ENCODE measurements at places on chromosomes 2 and 18.
A peak's percentile ranks its signal among the peaks of the same experiment; 100 is the strongest.

DNA sequence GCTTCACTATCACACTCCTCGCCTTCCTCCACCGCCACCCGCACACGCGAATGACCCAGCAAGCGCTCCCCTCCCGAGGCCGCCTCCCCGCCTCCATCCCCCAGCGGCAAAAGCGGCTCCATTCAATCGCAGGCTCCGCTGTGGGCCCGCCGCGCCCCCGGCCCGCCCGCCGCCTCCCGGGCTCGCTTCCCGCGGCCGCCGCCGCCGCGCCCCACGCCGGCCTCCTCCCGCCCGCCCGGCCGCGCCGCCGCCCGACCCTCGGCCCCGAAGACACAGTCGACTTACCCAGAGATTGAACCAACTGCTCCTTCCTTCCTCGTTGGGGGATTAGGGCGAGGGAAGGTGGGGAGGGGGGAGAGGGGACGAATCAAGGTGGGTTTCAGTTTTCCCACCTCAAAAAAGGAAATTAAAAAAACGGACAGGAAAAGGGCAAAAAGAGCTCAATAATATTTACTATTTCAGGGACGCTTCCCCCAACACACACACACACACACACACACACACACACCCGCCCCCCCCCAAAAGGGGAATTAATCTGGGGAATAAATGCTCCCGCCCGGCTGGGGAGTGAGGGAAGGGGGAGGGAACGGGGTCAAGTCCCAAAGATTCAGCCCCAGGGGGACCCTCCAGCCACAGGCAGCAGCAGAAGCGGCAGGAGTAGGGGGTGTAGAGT is 743 bp downstream of the XPO1 start:
- DNase-seq = peak; percentile 39

DNA sequence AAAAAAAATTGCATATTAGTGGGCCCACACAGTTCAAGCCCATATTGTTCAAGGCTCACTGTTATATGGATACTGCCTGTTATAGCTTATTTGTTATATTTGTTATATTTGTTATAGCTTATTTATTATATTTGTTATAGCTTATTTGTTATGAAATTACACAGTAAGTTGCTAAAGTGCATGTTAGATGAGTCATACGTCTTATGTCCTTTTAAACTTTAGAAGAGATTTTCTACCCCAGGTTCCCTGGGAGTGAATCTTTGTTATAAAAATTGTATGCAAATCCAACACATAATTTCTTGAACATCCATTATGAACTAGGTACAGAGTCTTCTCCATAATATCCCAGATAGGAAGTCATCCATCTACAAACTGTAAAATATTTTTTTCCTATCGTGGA is 22.1 kb downstream of the HTR2B start:
- no peak for DNase-seq

DNA sequence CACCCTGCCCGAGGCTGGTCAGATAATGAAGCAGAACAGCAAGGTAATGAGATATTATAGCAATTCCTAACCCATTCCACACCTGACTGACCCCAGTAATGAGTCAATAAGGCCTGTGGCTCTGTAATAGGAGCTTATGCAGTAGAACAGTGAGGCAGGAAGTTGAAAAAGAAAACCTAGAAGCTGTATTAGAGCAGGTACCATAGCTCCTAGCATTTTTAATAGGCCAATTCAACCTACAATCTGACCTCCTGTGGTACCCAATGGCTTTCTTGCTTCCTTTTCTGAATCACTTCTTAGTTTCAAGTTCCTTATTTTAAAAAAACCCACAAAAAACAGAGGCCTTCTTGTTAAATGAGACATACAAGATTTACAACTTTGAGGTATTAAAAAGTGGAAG is 43.6 kb upstream of the MAP2 start:
- peak; percentile 6 for DNase-seq

DNA sequence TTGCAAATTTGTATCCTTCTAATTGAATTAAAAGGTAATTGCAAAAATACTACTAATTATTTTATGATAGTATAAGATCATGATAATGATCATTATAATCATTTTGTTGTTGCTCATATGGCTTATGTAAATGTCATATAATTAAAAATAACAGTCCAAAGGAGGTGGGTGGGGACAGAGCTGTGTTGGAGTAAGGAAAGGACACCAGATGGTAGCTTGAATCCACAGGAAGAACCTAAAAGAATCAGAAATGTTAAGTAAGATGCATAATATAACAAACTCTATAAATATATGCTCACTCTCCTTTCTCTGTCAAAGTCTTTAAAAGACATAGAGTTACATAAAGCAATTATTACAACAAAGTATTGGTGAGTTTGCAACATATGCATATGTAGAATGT is 650.7 kb upstream of the HS6ST1 start:
- no peak for DNase-seq

DNA sequence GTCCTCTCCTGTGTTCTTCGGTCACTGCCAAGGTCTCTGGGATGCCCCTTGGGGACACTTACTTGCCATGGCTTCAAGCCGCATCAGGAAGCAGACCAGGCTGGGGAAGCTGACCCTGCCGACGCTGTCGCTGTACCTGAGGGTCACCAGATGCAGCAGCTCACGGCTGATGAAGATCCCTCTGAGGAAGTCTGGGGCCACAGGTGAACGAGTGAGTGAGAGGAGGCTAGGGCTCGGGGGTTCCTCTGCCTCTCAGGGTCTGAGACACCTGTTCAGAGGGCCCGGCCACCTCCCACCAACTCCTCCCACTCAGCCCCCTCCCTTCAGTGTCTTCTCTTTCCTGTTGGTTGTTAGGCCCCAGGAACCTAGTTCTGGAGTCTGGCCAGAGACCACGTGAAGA is 74.9 kb downstream of the CAPN13 start:
- DNase-seq = no peak

GRCh38 chr2:169393068-169393590 is 30.8 kb upstream of the LRP2 start:
- no peak for DNase-seq

DNA sequence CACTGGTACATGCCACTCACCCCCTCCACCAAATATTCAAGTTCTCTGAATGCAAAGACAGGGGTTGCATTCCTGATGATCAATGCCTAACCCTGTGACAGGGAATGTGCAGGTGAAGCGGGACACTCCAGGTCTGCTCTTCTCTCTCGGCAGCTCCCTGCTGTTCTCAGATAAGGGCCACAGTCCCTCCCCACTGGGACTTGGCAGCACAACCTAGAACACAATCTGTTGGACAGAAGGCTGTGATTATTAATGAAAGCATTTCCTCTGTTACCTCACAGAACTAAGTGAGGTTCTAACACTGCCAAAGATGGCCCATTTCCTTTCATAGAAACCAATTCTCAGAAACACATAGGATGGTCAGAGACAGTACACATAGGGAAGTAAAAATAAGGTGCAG is 42.7 kb downstream of the VSNL1 start:
- no peak for DNase-seq

DNA sequence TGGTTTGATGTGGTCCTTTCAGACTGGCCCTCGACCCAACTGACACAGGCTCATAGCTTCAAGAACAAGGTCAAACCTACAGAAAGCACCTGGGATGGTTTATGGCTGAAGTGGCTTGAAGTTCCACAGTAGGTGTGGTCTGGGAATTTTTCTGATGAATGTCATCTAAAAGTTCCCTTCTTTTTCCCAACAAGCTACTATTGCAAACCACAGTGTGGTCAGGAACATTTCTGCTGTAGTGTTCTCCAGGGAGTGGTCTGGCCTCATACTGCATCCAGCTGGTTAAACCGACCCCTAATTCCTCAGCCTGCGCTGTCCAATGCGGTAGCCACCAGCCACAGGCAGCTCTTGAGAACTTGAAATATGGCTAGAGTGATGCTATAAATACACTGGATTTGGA is 92.7 kb downstream of the FAM124B start:
- DNase-seq = no peak

GRCh38 chr2:120125195-120125594 is 98.0 kb downstream of the TMEM185B start:
- no peak for DNase-seq

- no peak for DNase-seq
Measured at GRCh38 chr2:96832408-96832753, 11.4 kb downstream of the ANKRD23 start.

- no peak for DNase-seq
Measured at GRCh38 chr18:68676913-68677312, 38.0 kb downstream of the TMX3 start.

GRCh38 chr2:224893848-224894247 is 148.4 kb downstream of the DOCK10 start:
- no peak for DNase-seq

GRCh38 chr18:23567671-23568070 is 18.6 kb downstream of the NPC1 start:
- DNase-seq = no peak

- no peak for DNase-seq
Measured at GRCh38 chr2:55073000-55073983, 23.0 kb upstream of the RTN4 start.

- no peak for DNase-seq
Measured at GRCh38 chr2:49715597-49715996, 561.3 kb upstream of the FSHR start.

- DNase-seq = no peak
Measured at GRCh38 chr2:200338692-200339091, 32.2 kb downstream of the SPATS2L start.

DNA sequence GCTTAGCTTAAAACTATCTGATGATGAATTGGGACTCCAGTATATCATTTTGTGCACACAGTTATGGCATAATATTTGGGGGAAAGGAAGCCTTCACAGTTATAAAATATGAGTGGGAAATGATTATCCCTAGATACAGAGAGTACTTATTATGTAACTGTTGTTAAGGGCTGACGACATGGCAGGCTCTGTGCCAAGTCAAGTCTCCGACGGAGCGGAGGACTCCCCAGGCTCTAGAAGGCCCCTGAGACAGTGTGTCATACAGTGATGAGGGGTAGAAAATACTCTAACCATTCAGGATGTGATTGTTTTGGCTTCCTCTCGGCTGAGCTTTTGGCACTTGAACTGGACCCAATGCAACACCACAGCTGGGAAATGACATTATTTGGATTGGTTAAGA is 211.8 kb downstream of the SLC8A1 start:
- peak; percentile 75 for DNase-seq

DNA sequence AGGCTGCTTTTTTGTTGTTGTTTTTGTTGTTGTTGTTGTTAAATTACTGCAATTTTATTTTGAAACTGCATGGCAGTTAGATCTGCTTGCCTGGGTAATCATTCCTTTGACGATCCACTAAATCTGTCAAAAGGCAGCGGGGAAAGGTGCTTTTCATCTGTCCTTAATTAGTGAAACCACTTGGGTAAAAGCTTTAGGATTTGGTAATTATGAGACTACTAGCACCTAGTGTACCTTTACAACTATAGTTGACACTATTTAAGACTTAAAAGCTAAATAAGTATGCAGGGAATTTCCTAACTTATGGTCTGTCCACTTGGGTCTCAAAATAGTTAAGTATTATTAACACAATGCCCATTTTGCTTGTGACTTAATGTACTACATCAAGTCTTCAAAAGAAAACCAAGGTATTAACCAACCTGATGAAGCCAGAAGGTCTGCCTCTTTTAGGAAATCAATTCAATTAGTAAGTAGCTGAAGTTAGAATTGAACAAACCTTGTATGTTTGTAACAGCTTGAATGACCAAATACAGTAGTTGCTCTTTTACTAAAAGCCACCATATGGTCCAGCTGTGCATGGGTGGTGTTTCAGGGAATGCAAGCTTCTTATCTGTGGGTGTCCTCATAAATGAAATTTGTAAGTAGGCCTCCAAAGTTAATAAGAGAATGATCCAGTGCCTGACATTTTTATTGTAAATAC is 44.8 kb downstream of the NAB1 start:
- no peak for DNase-seq

- DNase-seq = peak; percentile 82
Measured at GRCh38 chr2:170224692-170225294, 46.8 kb downstream of the MYO3B start.

DNA sequence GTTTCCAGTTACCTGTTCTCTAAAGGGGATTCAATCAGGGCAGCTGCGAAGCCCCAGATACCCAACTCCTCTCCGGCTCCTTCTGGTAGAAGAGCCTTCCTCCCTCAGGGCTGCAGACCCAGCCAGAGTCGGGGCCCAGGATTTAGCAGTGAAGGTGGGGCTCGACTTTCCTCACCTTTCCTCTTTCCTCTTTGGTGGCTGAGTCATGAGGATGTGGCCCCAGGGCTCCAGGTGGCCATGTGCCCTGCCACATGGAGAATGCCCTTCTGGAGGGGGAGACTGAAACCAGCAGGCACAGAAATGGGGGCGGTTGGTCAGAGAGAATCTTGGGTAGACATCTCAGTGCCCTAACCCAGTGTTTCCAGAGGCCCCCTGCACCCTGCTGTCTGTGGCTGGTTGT is 402.6 kb downstream of the NBAS start:
- DNase-seq = no peak

DNA sequence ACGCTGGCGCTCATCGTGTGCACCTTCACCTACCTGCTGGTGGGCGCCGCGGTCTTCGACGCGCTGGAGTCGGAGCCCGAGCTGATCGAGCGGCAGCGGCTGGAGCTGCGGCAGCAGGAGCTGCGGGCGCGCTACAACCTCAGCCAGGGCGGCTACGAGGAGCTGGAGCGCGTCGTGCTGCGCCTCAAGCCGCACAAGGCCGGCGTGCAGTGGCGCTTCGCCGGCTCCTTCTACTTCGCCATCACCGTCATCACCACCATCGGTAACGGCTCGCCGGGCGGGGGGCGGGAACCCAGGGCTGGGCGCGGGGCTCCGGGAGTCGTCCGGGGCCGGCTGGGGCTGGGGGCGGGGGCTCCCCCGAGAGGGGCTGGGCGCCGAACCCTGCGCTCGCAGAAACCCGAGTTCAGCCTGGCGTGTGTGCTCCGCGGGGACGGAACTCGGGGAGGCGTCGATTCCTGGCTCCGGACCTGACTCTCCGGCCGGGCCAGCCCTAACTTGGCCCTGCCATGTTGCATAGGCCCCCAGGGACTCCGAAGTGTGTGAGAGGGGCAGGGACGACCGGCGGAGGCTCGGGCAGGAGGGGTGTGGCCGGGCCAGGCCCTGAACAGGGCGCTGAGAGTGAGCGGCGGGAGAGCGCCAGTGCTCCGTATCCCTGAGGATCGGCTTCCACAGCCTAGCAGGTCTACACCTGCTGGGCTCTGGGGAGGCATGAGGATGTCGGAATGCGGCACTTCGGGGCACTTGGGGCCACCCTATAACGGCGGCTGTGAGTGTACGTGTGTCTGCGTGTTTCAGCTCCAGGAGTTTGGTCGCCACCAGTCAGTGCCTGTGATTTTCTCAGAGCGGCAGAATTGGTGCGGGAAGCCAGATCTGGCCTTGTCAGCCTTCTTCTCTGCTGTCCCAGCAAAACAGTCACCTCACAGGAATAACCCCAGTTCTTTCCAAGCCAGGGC is 651 bp downstream of the KCNK3 start:
- peak; percentile 52 for DNase-seq

GRCh38 chr2:152566728-152567069 is 150.6 kb downstream of the PRPF40A start:
- no peak for DNase-seq

GRCh38 chr2:235043762-235044500 is 92.1 kb downstream of the SH3BP4 start:
- DNase-seq = no peak

DNA sequence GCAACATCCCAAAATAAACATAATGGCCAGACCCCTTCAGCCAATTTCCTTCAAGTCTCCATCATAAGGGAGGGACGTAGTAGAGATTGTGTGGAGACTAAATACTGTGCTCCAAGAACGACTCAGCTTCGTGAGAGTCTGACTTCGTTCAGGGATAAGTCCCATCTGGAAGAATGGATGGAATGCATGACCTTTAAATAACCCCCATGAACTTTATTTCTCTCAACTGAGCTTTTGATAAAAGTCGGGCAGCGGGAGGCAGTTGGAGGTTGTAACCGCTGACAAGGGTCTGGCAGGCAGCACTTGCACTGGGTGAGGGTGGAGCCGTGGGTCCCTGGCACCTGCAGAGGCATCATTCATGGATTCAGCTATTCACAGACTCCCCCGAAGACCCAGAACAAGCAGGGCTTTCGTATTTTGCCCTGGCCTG is 115.9 kb downstream of the ZFP36L2 start:
- no peak for DNase-seq

All from NCI-H1092 treated with DMSO at 0.1 percent for 48 hours (cell line).